ENCODE measurements at places on chromosomes 2 and 18.

- DNase-seq: no peak
Measured at GRCh38 chr2:141618457-141618856, 512.4 kb downstream of the LRP1B start.

GRCh38 chr2:104976603-104977120 lies 61.2 kb upstream of the MRPS9 start:
- DNase-seq: peak; percentile 3

DNA sequence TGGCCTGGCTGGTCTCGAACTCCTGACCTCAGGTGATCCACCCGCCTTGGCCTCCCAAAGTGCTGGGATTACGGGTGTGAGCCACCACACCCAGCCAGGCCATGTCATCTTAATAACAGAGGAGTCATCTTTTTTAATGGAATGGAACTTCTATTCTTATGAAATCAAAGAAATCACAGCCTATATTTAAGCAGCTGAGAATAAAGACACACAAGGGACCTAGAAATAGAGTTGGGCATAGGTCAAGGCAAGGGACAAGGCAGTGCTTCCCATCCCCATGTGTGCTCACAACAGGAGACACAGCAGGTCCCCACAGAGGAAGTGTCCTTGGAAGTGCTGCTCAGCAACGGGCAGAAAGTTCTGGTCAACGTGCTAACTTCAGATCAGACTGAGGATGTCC lies 3.2 kb downstream of the SNX17 start:
- DNase-seq: no peak

DNA sequence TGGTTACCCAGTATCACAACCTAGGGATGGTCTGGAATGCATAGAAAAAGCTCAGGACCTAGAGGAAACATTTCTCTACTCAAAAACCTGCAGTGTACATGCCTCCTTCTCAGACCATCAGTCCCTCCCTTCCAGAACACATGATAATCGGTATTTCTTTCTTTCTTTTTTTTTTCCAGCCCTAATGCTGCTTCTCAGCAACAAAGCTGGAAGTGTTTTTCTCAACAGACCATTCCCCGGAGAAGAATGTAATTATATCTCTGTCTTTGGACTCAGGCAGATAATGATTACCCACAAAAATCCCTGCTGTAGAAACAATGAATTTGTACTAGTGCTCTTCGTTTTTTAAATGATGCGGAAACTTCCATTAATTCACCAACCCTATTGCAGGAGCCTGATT lies 44.1 kb upstream of the NDUFV2 start:
- DNase-seq: no peak

GRCh38 chr2:121836611-121837010 lies 81.2 kb downstream of the TSN start:
- no peak for DNase-seq

- DNase-seq: no peak
Measured at GRCh38 chr2:113041871-113042270, 10.8 kb downstream of the IL36B start.

Measured in cerebellar cortex (tissue), 1 donor.